ENCODE measurements at places on chromosomes 1 and 21.

DNA sequence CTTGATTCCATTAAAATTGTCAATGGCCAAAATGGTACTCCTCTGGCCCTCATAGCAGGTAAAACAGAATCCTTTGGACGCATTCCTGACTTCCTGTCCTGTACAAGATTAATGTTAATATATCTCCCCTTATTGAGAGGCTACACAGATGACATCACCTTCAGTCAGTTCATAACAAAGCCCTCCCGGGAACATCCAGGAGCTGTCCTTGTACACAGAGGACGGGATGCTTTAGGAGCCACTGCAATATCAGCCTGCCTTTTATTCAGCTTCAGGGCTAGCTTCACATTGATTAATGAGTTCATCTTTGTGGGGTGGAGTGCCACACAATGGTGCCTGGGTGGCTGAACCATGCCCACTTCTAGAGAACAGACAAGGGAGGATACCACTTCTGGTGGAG lies 235.1 kb downstream of the NRIP1 start:
- H3K27me3 ChIP-seq, result no peaks in the 10 kb centered on the region
- H3K4me1 ChIP-seq, result no peaks in the 10 kb centered on the region
- no peak for DNase-seq
- H3K36me3 ChIP-seq, result no peaks in the 10 kb centered on the region

DNA sequence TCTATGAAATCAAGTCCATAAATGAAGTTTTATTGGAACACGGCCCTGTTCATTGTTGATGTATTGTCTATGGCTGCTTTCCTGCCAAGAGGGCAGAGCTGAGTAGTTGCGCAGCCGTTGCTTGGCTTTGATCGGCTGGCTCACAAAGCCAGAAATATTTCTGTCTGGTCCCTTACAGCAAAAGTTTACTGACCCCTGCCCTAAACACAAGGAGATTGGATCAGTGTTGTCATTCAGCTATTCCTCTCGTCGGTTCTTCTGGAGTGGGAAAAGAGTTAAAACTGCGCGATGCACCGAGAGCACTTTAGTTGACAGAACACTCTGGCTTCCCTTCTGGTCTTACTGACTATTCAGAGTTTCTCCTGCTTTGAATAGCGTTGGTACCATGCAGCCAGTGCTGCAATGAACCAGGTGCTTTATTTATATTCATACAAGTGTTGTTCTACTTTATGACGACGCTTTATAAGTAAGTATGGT lies 868 bp downstream of the ZBTB40 start:
- H3K4me3 ChIP-seq, result peak overlapping the region; percentile 88
- no peaks in the 10 kb centered on the region for H3K27me3 ChIP-seq
- peaks cover 11% of the 10 kb centered on the region for H3K4me1 ChIP-seq
- no peak for DNase-seq

DNA sequence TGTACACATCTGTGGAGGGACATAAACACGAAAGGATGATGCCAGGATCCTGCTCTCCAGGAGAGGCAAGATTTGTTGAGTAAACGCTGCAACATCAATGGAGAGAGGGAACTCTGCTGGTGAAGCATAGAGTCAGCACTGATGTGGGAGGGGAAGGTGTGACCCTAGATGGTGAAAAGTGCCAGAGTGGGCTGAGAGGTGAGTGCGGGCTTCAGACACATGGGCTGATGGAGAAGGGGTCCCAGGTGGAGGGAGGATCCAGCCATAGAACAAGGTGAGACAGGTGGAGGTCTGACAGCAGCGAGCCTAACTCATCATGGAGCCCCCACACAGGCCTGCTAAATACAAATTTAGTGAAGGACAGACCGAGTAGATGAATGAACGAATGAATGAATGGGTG lies 9.7 kb downstream of the RD3 start:
- no peak overlapping the region for H3K4me3 ChIP-seq
- no peak for DNase-seq
- no peaks in the 10 kb centered on the region for H3K4me1 ChIP-seq
- no peaks in the 10 kb centered on the region for H3K36me3 ChIP-seq
- H3K27ac ChIP-seq, result no peak overlapping the region

DNA sequence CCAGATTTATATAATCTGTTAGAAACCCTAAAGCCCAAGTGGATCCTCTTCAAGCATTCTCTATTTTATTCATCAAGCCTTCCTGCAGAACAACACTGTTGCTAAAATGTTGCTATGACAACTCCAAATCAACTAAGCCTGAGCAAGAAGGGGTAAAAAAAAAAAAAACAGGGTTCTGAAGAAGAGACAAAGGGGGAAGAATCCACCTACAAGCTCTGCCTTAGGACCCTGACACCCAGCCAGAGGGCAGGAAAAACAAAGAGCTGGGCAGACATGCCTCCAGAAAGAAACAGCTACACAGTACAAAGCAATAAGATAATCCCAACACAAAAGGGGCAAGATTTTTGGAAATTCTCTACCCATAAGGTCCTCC lies 1.3 kb downstream of the USF1 start:
- H3K4me3 ChIP-seq, result peak overlapping the region; percentile 96
- peak overlapping the region; percentile 95 for H3K27ac ChIP-seq
- DNase-seq, result peak; percentile 53
- H3K4me1 ChIP-seq, result peaks cover 21% of the 10 kb centered on the region

GRCh38 chr1:7345516-7345915 lies 425.6 kb upstream of the VAMP3 start:
- no peak overlapping the region for H3K4me3 ChIP-seq
- H3K4me1 ChIP-seq, result no peaks in the 10 kb centered on the region

DNA sequence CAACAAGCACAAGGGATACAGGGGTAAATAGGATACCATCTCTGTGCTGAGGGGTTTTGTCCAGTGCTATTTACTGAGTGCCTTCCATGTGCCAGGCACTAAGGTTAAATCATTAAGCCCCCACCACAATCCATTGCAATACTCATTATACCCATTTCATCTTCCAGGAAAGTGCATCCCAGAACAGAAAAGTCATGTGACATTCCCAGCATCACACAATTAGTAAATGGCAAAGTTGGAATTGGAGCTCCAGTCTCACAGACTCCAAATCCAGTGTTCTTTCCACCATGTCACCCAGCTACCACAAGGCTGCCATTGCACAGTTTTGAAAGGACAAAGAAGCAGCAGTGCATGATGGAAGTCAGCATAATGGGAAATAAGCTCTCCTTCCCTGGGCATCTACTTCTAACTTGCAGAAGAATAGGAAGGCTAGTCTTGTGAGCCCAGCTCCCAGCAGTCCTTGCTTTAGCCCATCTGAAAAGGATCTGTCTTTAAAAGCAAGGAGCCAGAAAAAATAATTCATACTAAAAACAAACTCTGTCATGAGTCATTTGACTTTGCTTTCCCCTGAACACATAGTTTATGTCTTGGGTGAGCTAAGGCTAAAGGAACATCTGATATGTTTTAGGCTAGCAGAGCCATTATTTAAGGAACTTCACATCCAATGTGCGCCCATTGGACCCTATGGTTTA lies 111.4 kb upstream of the HOOK1 start:
- H3K27ac ChIP-seq, result no peak overlapping the region
- H3K4me3 ChIP-seq, result no peak overlapping the region
- H3K27me3 ChIP-seq, result no peaks in the 10 kb centered on the region
- no peaks in the 10 kb centered on the region for H3K36me3 ChIP-seq
- H3K4me1 ChIP-seq, result peaks cover 5% of the 10 kb centered on the region

GRCh38 chr21:44349847-44350772 lies 3.3 kb upstream of the TRPM2 start:
- peaks cover 40% of the 10 kb centered on the region for H3K4me1 ChIP-seq
- H3K4me3 ChIP-seq, result no peak overlapping the region
- no peaks in the 10 kb centered on the region for H3K36me3 ChIP-seq
- H3K27ac ChIP-seq, result no peak overlapping the region
- peak; percentile 57 for DNase-seq

- H3K36me3 ChIP-seq, result peaks cover 9% of the 10 kb centered on the region
- H3K4me1 ChIP-seq, result peaks cover 6% of the 10 kb centered on the region
- no peaks in the 10 kb centered on the region for H3K27me3 ChIP-seq
- no peak overlapping the region for H3K4me3 ChIP-seq
- no peak overlapping the region for H3K27ac ChIP-seq
Observed at GRCh38 chr1:206489980-206490770, 17.2 kb upstream of the RASSF5 start.

- no peak overlapping the region for H3K4me3 ChIP-seq
- no peaks in the 10 kb centered on the region for H3K4me1 ChIP-seq
- H3K27ac ChIP-seq, result peak overlapping the region; percentile 20
- H3K36me3 ChIP-seq, result peaks cover 61% of the 10 kb centered on the region
Observed at GRCh38 chr1:44619261-44619900, 54.9 kb downstream of the TMEM53 start.

GRCh38 chr21:29430030-29430429 lies 131.3 kb downstream of the BACH1 start:
- DNase-seq, result no peak
- no peaks in the 10 kb centered on the region for H3K36me3 ChIP-seq
- H3K27me3 ChIP-seq, result no peaks in the 10 kb centered on the region
- no peak overlapping the region for H3K4me3 ChIP-seq

- H3K36me3 ChIP-seq, result peaks cover 6% of the 10 kb centered on the region
- H3K4me1 ChIP-seq, result peaks cover 5% of the 10 kb centered on the region
- H3K27me3 ChIP-seq, result no peaks in the 10 kb centered on the region
- DNase-seq, result no peak
Observed at GRCh38 chr1:37560401-37561132, 3.8 kb downstream of the DNALI1 start.

DNA sequence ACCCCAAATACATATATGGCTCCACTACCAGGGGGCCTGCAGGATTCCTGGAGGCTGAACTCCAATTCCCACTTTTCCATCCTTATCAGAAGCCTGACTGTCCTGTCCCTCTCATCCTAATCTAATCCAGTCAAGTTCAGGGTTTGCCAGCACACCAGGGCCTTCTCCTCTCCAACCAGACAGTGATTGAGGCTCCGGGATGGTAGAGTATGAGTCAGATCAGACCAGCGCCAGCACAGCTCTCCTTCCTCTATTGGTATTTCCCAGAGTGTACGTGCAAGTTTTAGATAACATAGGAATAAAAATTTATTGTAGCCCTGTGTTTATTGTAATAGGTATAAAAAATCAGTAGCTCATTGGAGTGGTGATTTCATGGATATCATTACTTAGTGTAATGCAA lies 24.5 kb upstream of the RCSD1 start:
- peaks cover 18% of the 10 kb centered on the region for H3K4me1 ChIP-seq
- H3K4me3 ChIP-seq, result no peak overlapping the region
- no peak for DNase-seq
- H3K36me3 ChIP-seq, result no peaks in the 10 kb centered on the region

- H3K36me3 ChIP-seq, result no peaks in the 10 kb centered on the region
- H3K4me1 ChIP-seq, result no peaks in the 10 kb centered on the region
- DNase-seq, result no peak
- H3K27me3 ChIP-seq, result no peaks in the 10 kb centered on the region
- H3K4me3 ChIP-seq, result no peak overlapping the region
Observed at GRCh38 chr1:176701151-176701866, 238.3 kb downstream of the PAPPA2 start.

- H3K27ac ChIP-seq, result no peak within 1 kb of the TSS
- no peaks in the 10 kb centered on the region for H3K36me3 ChIP-seq
- H3K4me1 ChIP-seq, result peaks cover 24% of the 10 kb centered on the region
- peak within 1 kb of the TSS; percentile 44 for H3K4me3 ChIP-seq
- DNase-seq, result peak; percentile 41
Observed at GRCh38 chr1:168136709-168137514, at the start of gene GPR161. Gene GPR161 (minus strand): TSS chr1:168136930. CDS start chr1:168104850, 32,080 bp downstream.

GRCh38 chr1:30778979-30779293 lies 21.4 kb upstream of the LAPTM5 start:
- no peaks in the 10 kb centered on the region for H3K27me3 ChIP-seq
- DNase-seq, result no peak
- no peak overlapping the region for H3K4me3 ChIP-seq
- peaks cover 32% of the 10 kb centered on the region for H3K4me1 ChIP-seq

DNA sequence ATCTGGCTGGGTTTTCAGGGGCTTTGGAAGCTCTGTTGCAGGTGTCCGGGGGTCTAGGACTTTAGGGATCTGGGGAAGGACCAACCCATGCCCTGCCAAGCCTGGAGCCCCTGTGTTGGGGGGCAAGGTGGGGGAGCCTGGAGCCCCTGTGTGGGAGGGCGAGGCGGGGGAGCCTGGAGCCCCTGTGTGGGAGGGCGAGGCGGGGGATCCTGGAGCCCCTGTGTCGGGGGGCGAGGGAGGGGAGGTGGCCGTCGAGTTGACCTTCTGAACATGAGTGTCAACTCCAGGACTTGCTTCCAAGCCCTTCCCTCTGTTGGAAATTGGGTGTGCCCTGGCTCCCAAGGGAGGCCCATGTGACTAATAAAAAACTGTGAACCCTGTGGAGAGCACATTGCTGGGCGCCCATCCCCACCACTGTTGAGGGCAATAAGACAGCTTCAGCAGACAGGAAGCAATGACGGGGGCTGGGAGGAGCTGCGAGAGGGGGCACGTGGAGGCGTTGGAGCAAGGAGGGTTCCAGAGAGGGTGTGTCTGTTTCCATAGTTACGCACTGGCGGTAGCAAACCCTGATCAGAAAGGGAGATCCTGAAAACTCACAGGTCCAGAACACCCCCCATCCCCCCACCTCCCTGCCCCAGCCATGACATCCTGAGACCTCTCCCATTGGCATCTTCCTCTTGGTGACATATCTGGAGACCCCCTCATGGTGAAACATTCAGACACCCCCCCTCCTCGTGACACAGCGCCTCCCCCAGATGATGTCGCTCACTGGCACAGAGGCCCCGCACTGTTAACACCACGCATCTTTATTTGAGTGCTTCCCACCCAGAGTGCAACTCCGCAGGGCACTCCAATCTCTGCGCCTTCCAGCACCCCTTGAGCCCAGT lies 8.4 kb downstream of the MYBPH start:
- no peak overlapping the region for H3K27ac ChIP-seq
- H3K4me3 ChIP-seq, result no peak overlapping the region
- peak; percentile 22 for DNase-seq

DNA sequence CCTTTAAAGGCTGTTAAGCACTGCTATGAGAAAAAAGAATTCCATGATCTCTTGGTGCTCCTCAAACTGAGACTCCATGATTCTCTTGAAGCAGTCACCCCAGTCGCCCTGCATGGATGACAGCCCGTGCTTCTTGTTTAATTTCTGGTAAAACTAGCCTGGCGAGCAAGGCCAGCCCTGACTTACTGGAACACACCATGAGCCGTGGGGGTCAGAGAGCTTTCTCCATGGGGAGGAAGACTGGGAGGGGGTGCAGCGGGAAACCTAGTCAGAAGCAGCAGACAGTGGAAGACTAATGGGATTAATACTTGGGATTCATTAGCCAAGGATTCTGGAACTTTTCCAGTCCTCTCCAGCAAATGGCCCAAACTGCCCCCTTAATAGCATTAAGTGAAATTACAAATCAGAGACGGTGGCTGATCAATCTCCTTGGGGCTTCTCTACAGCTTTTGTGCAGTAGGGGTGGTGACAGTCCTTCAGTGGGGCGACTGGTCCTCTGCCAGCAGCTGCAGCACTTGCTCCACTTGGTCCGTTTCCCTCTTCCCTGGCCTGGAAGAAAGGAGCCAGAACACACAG lies 57.2 kb upstream of the LRRN2 start:
- no peaks in the 10 kb centered on the region for H3K36me3 ChIP-seq
- H3K4me1 ChIP-seq, result no peaks in the 10 kb centered on the region
- H3K27me3 ChIP-seq, result no peaks in the 10 kb centered on the region
- no peak for DNase-seq

- no peaks in the 10 kb centered on the region for H3K27me3 ChIP-seq
- no peak overlapping the region for H3K4me3 ChIP-seq
- H3K36me3 ChIP-seq, result peaks cover 3% of the 10 kb centered on the region
- peak overlapping the region; percentile 7 for H3K27ac ChIP-seq
- peaks cover 72% of the 10 kb centered on the region for H3K4me1 ChIP-seq
Observed at GRCh38 chr1:230186874-230187273, 119.8 kb downstream of the GALNT2 start.

- no peak overlapping the region for H3K27ac ChIP-seq
- peaks cover 9% of the 10 kb centered on the region for H3K4me1 ChIP-seq
- H3K4me3 ChIP-seq, result no peak overlapping the region
- no peak for DNase-seq
- H3K27me3 ChIP-seq, result no peaks in the 10 kb centered on the region
- H3K36me3 ChIP-seq, result peaks cover 12% of the 10 kb centered on the region
Observed at GRCh38 chr1:63645317-63645716, 52.1 kb downstream of the PGM1 start.
